Mucosa of gallbladder (tissue), 1 donor: ENCODE measurements at places on chromosomes 11 and 22. TPM values are rescaled to one million over a fixed set of nuclear protein-coding genes. Genes with fewer than 3 reads are reported as not detected.

MAPK8IP1 gene
- total RNA-seq, result 16.3 TPM

BLID gene
- 0.75 TPM for total RNA-seq

NPAS4 gene
- total RNA-seq, result 1.5 TPM

TRIM49 gene
- total RNA-seq, result not detected

ESAM gene
- total RNA-seq, result 22.0 TPM

PLA2G3 gene
- 0.78 TPM for total RNA-seq

ZBTB16 gene
- 85.4 TPM for total RNA-seq

EHF gene
- 176 TPM for total RNA-seq

DNA sequence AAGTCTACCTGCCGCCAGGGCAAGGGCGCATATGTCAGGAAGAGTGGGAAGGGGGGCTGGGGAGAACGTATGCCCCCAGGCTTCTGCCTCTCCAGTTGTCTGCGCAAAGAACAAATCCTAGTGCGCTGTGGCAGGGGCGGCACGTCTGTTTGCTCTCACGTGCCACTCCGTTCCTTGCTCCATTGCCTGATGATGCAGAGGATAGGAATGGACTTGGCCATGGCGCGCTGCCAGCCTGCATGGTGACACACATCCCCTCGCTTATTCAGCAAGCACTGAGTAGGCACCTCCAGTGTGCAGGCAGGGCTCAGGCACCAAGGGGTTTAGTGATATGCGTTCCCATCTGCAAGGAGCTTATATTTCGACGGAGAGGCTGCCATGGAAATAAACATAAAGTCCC, 45.4 kb upstream of the SLC22A12 start:
- no peak for DNase-seq

- no peak for DNase-seq
These were observed 337.8 kb downstream of the MIAT start for GRCh38 chr22:26995235-26995634.

GRCh38 chr11:123020968-123021367, 39.3 kb upstream of the BSX start:
- no peak for DNase-seq

GRCh38 chr22:29030618-29031226, 30.9 kb downstream of the C22orf31 start:
- DNase-seq, result peak; percentile 86

- DNase-seq, result no peak
These were observed 7.2 kb upstream of the OAF start for GRCh38 chr11:120203626-120204025.

DNA sequence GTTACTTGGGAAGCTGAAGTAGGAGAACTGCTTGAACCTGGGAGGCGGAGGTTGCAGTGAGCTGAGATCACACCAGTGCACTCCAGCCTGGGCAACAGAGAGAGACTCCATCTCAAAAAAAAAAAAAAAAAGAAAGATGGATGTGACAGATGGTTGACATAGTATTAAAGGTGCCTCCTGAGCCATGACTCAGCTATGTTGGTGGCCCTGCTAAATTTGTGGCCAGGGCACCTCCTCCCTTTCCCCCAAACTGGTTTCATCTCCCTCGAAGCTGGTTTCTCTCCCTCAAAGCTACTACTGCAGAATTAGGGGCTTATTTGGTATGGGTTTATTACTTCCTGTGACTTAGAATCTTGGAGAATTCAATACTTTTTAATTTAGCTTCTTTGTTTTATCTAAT, 31.5 kb downstream of the SDHD start:
- DNase-seq, result no peak

DNA sequence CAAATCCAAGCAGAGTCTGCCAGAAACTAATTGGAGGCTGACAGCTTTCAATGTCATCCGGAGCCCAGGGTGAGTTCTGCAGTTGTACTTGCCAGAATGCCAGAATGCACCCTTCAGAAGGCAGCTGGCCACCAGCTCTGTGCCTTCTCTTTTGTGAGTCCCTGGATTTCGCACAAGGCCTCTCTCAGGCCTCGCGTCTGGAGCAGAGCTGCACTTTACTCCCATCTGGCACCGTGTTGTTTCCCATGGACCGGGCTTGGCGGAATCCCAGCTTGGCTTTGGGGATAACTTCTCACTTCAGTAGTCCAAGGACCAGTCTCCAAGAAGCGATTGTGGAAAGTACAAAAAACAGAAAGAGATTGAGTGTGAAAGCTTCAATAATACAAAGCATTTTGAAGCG, 451.3 kb upstream of the KIRREL3 start:
- DNase-seq, result no peak

- DNase-seq, result no peak
These were observed 735.0 kb downstream of the BRD1 start for GRCh38 chr22:49092716-49093115.

- DNase-seq, result peak; percentile 59
These were observed 51.8 kb downstream of the GALNT18 start for GRCh38 chr11:11569936-11570491.

- no peak for DNase-seq
These were observed 404 bp downstream of the DCHS1 start for GRCh38 chr11:6655020-6655789.
